ENCODE measurements at places on chromosomes 3 and 15.

DNA sequence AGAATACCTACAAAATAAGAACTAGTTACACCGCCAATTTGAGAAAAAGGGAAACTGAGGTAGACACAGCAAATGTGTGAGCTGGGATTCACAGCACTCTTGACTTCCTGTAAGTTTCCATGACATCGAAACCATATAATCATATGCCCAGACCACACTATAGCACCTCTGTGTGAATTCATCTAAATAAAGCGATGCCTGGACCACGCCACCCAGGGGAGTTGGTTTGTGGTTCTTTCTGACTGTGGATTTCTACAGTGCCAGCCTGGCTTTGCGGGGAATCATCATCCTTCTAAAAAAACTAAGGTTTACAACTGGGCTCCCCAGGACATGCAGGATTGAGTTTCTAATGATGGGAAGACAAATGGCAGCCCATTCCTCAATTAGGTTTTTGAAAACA, 23.5 kb upstream of the CA12 start:
- no peak for DNase-seq

- DNase-seq, result peak; percentile 43
Observed at GRCh38 chr15:89430530-89431341, 65.6 kb downstream of the RHCG start.

DNA sequence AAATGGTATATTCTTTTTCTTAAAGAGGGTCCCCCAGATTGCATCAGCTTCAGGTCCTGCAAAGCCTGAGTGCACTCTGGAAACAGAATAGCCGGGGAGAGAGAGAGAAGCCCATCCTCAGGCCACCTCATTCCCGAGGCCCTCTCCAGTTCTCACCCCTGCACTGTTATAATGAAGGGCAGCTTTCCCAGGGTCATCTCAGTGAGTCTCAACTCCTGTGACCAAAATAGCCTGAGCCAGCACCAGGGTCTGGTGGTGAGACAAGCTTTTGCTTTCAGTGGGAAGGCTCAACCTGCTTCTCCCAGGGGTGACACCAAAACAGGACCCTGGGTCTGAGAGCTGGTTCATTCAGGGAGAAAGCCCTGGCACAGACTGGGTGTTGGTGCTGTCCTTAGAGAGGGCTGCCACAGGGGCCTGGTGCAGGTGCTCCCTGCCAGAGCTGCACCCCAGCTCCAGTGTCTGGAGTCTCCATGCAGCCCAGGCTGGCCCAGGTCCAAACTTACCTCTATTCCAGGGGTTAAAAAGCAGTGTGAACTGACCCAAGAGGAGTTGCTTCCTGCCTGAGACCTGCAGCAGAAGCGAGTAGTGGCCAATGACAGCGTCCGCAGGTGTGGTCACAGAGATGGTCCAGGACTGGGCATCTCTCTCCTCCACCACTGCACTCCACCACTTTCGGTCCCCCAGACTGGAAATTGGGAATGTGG, 6.1 kb downstream of the EPB42 start:
- DNase-seq, result no peak

DNA sequence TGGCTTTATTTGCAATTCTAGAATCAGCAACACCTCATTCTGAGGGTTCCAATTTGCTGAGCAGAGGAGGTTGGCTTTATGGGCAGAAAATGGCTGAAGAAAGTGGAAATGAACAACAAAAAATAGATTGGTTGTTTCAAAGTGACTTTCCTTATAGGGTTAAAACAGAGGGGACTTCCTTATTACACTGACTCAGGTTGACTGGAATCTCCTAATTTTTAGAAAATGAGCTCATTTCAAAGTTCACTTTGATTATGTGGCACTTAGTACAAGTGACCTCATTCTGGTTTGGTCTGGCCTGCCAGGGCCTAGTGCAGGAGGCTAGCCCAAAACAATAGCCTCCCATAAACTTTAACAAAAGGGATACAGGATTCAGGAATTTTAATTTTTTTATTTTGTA, 41.4 kb downstream of the NFKBIZ start:
- peak; percentile 15 for DNase-seq

GRCh38 chr15:39310633-39311032, 270.2 kb upstream of the THBS1 start:
- no peak for DNase-seq

DNA sequence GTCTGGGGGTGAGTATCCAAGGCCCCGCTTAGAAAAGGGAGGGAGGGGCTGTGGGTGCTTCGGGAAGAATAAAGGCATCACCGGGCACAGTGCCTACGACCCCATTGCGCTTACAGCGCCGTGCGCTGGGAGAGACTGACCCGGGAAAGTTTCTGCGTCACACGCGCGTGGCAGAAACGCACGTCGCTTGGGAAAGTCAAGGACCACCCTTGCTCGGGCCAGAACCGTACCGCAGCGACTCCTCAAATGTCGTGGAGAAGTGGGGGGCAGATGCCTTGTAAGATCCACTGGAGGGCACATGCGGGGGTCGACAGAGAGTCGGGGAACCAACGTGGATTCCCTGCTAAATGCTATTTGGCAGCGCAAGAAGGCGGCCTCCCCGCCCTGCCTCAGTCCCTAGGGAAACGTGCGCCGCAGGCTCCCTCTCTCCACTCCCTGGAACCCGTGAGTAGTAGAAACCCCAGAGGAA, 2.4 kb downstream of the ADAMTS9 start:
- peak; percentile 66 for DNase-seq

DNA sequence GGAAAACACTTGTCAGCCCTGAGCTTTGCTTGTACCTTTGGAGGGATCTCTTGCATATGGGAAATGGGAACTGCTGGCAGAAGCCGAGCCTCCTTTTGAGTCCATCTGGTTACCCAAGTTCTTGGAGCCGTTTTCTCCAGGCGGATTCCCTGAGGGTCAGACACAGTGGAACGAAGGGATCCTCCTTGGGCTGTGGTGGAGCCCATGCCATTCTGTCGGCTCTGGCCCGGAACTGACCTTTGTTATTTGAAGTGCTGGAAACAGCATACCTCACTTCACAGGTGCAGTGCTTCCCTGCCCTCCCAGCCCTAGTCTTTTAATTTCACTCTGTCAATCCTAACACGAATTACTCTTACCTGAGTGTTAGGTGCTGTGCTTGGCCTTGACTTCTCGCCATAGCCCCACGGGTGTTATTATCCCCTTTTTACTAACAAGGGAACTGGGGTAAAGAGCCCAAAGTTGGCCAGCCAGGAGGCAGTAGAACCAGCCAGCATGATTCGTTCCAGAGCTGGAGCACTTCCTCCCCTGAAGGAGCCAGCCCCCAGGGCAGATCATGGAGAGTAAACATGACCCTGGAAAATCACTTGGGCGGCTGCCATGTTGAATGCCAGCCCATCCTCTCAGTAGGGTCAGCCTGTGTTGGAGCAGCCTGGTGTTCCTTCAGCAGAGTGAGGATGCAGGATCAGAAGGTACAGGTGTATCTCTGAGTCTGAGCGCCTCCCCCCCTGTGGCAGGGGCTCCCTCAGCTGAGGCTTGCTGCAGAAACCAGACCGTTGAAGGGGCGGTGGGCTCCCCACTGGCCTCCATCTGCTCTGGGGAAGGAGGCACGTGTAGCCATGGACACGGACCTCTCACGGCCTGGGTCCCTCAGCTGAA, 143.2 kb downstream of the DNAJB8 start:
- DNase-seq, result no peak

DNA sequence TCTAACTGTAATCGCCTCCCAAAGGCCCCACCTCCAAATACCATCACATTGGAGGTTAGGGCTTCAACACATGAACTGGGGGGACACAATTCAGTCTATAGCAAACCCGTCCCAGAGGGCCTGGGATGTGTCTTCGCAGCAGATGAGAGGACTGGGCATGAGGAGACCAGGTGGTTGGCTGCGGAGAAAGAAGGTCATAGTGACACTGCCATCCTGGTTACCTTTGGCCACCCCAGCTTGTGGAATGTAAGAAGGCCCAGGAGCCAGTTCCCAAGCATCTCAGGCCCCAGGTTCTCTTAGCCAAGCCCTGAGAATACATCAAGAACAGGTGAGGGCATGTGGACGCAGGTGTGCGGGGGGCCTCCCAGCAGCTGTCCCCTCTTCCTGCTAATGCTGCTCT, 6.4 kb upstream of the RARRES1 start:
- DNase-seq, result no peak

DNA sequence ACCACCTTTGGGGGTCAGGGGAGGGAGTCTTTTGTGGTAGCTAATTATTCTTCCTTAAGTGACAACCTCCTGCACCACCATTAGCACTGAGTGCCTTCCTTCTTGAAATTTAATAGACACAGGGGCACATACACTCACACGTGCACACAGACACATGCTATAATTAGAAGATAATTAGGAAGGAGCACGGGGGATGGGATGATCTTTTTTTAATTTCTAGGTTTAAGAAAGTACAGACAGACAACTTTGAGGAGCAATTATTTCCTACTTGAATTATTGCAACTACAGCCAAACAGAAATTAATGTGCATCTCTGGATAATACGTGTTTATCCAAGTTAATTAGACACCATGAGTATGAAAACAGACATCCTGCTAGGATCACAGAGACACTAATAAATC, 44.8 kb upstream of the GUCA1C start:
- no peak for DNase-seq

- no peak for DNase-seq
Observed at GRCh38 chr3:149450281-149450680, 24.2 kb upstream of the TM4SF4 start.

DNA sequence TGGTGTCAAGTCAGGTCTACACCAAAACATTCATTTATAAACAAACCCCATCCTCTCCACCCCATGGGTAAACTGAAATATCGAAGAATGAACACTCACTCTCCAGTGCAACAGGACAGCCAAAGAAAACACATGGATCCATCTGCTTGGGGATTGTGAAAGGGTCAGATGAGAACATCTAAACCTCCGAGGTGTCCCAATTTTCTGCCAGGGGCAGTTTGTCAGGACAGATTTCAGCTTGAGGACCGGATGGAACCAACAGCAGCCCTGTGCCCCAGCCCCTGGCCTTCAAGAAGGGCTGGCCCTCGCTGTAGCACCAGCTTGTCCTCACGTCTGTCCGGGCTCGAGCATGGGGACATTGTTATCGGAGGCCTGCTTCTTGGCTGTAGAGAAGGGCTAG, 45.5 kb downstream of the PCSK6 start:
- DNase-seq, result no peak

- no peak for DNase-seq
Observed at GRCh38 chr3:97954228-97954827, 17.9 kb downstream of the RIOX2 start.

DNA sequence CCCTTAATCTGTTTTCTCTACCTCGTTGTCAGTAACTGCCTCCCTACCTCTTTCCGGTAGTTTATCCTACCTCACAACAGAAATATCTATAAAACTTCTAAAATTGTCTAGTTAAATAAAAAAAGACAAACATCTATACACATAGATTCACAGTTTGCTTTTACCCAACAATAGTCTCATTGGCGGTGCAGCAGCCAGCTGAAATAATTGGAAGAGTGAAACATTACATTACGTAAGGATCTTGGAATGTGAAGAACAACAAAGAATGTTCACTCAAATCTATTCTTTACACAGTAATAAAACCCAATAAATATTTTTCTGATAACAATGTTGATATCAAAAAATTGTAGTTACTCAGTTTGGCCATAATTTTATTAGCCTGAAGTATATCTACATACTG, 115.5 kb upstream of the ARPP21 start:
- DNase-seq, result peak; percentile 31

DNA sequence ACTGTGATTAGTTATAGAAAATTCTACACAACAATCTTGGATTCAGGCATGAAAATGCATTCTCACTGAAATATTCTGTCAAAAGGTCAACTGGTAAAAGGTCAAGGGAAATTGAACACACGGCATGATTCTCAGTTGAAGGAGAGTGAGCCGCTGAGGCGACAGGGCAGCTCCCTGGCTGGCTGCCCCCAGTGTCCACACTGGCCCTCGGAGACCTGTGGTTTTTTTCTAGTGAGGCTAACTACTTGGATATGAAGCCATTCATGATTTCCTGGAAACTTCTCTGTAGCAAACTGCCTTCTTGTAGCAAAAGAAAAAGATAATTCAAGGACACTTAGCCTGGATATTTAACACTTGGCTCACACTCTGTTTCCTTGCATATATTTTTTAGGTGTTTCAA, 37.2 kb downstream of the AADACL2 start:
- DNase-seq, result no peak

DNA sequence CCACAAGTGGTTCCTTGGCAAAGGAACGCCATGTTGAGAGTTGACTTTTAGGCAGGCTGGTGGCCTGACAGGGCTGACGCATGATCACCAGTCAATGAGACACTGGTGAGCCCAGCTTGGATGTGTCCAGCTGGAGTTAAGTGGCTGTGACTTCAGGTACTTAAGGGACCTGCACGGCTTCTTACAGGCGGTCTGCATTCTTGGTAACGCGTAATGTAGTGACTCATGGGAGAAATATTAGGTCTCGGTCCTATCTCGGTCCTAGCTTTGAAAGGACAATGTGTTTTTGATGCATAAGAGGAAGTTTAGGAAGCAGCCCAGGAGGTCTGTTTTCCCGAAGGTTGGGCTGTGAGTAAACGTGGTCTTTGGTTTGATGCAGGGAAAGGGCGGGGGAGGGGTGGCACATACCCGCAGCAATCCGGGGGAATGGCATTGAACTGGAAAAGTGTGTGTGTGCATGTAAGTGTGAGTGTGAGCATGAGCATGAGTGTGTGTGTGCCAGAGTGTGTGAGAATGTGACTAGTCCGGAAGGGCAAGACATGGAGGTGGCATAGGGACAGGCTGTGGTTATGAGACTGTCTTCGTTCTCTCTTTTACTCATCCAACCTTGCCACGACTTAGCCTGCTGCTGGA, 55.3 kb downstream of the FAM43A start:
- DNase-seq, result peak; percentile 92

- no peak for DNase-seq
Observed at GRCh38 chr3:189165092-189165612, 6.6 kb upstream of the TPRG1 start.

DNA sequence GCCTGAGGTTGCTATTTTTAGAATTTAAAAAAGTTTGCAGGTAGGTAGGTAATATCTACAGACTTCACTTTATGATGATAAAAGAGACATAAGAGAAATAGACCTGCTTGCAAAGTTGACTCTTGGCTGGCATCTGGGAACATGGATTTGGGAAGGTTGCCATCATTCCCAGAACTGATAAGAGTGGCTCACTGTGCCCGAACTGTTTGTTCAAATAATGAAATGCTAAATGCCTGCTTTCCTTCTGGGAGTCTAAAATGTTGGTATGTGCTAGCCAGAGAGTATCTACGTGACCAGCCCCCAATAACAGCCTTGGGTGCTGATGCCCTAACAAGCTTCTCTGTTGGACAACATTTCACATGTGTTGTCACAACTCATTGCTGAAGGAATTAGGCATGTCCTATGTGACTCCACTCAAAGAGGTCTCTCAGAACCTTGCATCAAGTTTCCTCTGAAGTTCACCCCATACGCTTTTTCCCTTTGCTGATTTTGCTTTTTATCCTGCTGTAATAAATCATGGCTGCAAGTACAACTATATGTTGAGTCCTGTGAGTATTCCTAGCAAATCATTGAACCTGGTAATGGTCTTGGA, 95.5 kb downstream of the FHIT start:
- no peak for DNase-seq

- DNase-seq, result no peak
Observed at GRCh38 chr15:59197454-59197853, 9.2 kb upstream of the LDHAL6B start.

- no peak for DNase-seq
Observed at GRCh38 chr15:91216000-91216399, 115.9 kb downstream of the SV2B start.

- DNase-seq, result no peak
Observed at GRCh38 chr15:43242616-43243015, 21.8 kb upstream of the EPB42 start.

- DNase-seq, result peak; percentile 53
Observed at GRCh38 chr3:66450390-66451022, 50.3 kb downstream of the LRIG1 start.

GRCh38 chr3:34020726-34021680, 222.6 kb downstream of the PDCD6IP start:
- no peak for DNase-seq
